ENCODE measurements at places on chromosomes 7 and 10.
A peak's percentile ranks its signal among the peaks of the same experiment; 100 is the strongest.

- DNase-seq: no peak
Measured at GRCh38 chr7:126529254-126529653, 723.5 kb downstream of the GRM8 start.

DNA sequence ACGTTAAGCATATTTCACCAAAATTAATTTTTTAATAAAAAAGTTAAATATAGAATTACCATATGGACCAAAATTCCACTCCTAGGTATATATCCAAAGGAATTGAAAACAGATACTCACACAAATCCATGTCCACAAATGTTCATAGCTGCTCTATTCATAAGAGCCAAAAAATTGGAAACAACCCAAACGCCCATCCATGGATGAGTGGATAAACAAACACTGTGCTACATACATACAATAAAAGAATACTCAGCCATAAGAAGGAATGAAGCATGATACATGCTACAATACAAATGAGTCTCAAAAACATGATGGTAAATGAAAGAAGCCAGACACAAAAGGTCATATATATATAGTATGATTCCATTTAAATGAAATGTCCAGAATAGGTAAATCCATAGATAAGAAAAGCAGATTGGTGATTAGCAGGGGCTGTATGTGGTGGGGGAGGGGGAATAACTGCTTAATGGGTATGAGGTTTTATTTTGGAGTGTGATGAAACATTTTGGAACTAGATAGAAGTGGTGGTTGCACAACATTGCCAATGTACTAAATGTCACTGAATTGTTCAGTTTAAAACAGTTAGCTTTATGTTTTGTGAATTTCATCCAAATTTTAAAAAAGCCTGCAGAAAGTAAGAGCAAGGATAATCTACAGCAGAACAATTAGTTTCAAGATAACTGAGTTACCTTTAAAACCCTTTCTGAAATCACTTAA is 101.2 kb upstream of the EFCAB10 start:
- no peak for DNase-seq

DNA sequence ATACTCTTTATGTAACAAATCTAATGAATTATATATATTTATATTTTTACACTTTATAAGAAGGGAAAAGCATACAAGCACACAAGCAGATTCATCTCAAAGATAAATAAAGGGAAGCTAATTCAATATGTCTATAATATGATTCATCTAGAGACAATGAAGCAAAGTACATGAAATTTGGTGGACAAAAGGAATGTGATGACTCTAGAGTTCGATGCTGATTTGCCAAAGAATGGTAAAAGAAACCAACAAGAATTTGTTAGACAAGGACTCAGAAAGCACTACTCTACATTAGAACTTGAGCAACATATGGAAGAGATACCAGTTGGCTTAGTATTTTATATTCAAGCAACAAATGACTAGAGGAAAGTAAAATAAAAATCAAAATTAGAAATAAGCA is 536.5 kb upstream of the TEX47 start:
- no peak for DNase-seq

- peak; percentile 86 for DNase-seq
Measured at GRCh38 chr10:77943121-77943901, 16.8 kb upstream of the DLG5 start.

GRCh38 chr7:20784388-20785156 is 2.1 kb downstream of the SP8 start:
- no peak for DNase-seq

DNA sequence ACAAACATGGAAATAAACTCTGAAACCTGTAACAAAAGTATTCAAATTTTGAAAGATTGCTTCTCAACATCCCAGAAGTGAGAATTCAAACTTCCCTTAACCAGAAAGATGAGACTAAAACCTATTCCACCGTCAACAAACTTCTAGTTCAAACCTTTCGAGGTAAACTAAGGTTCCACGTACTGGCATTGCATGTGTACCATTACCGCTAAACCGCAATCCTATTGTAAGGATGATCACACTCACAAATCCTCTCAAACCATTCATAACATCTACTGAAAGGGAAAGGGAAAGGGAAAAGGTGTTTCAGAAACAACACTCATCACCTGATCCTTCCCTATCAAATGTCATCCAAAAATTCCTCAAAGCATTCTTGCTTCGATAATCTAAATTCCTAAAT is 3.1 kb downstream of the SMURF1 start:
- DNase-seq: no peak

DNA sequence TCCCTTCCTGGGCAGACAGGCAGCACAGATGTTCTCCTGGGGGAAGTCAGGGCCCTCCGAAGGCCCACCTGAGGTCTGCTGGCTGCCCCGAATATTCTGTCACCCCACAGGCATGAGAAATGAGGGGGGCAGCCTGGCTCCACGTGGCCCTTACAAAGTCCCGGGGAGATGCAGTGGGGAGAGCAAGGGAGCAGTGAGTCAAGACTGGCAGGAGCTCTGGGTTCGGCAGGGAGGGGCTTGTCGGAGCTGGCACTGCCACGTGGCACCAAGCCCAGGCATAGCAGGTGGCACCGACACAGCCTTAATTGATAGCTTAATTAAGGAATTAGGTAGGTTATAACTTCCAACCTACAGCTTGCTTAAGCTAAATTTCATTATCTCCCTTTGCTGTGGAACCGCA is 163.9 kb downstream of the USP6NL start:
- no peak for DNase-seq

- DNase-seq: no peak
Measured at GRCh38 chr10:59904426-59905065, 1.8 kb downstream of the CCDC6 start.

DNA sequence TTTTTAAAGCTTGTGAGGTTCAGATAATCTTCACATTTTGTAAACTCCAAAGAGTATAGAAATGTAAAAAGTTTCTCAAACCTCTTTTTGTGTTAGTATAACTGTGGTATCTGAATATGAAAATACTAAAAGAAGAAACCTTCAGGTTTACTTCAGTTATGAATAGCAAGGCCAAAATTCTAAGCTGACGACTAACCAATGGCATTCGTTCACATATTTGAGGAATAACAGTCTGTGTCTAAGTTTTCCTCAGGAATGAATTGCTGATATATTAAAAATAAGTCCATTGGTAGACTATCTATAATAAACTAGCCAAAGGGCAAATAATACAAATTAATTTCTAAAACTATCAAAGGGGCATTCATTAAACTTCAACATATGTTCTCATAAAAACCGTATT is 206.0 kb downstream of the CXCL12 start:
- no peak for DNase-seq

DNA sequence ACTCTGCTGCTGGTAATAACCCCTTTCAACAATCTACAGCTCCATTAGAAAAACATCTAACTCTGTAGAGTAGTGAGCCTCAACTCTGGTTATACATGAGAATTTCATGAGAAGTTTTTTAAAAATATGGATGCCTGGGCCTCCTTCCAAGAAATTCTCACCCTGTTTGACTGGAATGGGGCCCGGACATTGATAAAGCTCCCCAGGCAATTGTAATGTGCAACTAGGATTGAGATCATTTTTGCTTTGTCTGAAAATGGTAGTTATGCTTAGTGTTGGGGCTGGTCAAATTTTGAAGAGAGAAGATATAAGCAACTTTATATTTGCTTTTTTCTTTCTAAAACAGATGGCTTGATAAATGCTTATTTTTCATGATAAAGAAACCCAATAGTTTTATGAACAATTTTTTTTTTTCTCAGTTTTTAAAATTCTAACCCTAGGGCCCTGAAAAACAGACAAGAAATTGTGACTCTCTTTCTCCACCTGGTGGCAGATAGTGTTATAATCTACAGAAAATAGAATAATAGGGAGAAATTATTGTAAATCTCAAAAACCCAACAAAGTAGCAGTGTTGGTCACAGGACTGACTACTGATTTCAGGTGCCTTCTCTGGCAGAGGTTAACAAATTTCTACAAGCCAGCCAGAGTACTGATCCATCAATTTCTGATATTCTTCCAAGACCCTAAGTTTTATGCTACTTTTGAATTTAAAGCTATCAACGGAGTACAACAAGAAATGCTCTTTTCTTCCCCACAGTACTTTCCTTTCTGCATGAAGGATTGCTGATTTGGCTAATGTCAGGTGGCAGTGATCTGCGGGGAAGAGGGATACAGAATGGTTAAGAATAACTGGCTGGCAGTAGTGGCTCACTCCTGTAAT is 174.8 kb downstream of the DKK1 start:
- DNase-seq: peak; percentile 12

GRCh38 chr10:58859526-58859925 is 316.9 kb upstream of the PHYHIPL start:
- DNase-seq: no peak

- no peak for DNase-seq
Measured at GRCh38 chr10:117684672-117685211, 142.2 kb downstream of the EMX2 start.

GRCh38 chr10:111089293-111089692 is 12.5 kb downstream of the ADRA2A start:
- DNase-seq: no peak

DNA sequence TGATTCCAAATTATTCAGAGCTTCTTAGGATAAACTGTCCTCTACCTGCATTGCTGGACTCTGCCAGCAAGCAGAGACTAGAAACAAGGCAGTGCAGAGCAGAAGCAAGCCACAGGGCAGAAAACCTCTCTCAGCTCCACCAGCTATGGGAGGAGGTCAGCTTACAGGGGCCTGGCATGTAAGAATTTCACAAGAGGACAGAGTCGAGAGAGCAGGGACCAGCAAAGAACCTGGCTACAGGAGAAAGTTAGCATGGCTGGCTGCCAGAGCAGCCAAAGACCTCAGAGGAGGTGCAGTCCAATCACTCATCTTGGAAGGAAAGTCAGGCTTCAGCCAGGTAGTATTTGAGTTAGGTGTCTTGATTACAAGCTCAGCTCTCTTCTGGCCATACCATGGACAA is 62.9 kb downstream of the ENO4 start:
- no peak for DNase-seq

GRCh38 chr7:117401293-117402002 is 25.8 kb downstream of the ASZ1 start:
- no peak for DNase-seq

DNA sequence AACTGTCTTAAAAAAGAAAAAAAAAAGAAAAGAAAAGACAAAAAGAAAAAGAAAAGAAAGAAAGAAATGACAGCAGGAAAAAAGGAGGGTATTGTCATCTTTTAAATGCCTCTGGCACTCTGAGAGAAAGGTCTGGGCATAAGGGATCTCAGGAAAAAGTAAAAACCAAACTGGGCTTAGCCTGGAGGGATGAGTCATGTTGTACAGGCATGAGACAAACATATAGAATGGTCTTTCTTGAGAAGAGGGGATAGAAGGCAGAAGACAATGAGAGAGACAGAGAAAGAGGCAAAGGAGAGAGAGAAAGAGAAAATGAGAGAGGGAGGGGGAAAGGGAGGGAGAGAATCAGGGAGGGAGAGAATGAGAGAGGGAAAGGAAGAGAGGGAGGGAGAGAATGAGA is 32.3 kb upstream of the KCNMA1 start:
- DNase-seq: no peak

DNA sequence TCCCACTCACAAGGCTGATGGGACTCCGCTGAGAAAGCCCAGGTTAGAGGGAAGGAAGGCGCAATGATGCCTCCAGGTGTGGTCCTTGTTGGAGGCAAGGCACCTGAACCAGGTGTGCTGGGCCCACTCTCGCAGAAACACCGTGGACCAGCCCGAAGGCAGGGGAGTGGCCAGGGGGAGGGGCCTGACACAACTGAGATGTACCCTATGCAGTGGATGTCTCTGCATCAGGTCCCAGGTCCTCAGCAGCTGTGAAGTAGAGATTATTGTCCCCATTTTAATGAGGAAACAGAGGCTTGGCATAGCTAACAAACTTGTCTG is 32.0 kb downstream of the GBX1 start:
- no peak for DNase-seq

DNA sequence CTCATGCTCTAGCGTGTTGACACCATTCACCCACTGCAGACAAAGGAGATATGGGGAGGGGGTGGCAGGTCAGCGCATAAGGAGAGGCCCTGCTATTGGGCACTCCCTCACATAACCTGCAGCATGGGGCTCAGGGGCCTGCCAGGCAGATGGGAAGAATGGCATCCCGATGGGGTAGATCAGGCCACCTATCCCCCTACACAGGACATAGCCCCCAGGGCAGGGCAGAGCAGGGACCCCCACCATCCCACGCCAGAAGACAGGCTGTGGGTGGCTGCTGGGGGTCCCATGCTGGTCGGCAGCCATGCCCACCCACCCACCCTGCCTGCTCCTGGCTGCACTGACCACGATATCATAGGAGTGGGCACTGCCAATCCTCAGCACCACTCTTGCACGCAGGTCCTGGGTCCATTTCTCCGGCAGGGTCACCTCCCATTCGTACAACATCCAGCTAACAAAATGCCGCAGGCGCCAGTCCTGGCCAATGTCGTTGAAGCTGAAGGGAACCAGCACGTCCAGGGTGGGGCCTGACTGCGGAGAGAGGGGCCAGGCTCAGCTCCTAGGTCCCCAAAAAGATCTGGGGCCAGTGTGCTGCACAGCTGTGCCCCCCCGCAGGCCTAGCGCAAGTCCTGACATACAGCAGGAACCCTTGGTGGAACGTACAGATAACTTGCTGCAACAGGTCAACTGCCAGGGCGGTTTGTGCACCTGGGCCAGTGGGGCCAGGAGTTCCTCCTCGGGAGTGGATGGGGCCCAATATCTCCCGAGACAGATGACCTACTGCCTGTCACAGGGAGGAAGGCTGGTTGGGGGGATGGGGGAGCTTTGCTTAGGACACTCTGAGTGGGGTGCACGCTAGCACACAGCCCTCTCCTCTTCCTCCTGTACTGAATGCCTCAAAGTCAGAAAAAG is 45.9 kb upstream of the ZNF479 start:
- DNase-seq: no peak

DNA sequence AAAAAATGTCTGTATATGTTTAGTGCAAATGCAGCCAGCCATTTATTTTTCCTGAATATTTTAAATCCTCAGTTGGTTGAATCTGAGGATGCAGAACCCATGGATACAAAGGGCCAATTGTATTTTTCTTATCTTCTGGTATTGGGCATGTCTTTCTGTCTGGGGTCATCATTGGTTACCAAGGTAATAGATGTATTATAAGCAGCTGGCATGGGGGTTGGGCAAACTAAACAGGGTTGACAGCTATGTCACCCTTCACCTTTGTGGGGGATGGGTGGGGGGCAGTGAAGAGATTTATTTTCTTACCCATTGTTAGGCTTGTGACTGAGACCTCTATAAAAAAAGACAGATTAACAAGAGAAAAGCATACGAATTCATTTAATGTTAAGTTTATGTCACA is 38.8 kb downstream of the CDHR3 start:
- no peak for DNase-seq

- no peak for DNase-seq
Measured at GRCh38 chr10:124332426-124332825, 86.3 kb downstream of the OAT start.

DNA sequence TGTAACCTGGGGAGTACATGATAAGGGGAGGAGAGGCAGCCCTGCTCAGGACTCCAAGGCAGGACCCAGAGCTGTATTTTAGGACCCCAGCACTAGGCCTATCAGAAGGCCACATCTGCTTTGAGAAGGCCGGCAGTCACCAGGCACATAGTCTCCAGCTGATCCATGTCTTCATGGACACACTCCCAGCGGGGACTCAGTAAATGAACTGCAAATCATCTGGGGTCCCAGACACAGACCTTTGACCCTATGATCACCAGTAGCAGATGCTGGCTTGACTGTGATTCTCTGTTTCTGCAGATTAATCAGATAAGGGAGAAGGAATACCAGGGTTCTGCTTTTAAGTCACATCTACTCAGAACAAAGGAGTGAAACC is 341.4 kb upstream of the PODXL start:
- DNase-seq: no peak
